SK-N-MC (cell line): ENCODE measurements at places on chromosomes 3 and 15.

GRCh38 chr3:170128259-170128976, 53.1 kb downstream of the PHC3 start:
- peak; percentile 66 for DNase-seq

DNA sequence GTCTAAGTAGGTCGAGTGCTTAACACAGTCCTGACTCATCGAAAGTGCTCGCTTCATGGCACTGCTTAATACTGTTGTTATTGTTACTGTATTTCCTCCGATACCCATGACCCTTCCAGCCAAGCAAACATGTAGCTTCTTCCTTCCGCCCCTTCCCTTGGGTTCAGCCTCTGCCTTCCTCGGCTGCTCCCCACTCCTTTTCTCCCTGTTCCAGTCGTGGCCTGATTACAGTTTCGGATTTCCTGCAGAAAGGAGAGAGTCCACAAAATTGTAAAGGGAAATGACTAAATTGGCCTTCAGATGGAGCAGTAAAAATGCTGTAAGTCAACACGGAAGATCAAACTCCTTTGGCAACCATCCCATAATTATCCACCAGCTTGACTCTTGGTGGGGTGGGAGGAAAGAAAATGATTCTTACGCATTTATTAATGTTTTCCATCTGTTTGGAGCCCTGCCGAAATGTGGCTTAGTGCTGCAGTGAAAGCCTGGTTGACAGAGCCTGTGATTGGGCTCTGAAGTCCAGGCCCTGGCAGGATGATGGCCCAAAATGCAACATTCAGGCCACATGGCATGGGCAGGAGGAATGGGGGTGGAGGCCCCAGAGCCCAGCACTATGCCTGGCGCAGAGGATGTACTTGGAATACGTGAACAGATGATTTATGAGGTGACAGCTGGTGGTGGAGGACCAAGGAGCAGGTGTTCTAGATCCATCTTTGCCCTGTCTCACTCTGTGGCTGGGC, 37.6 kb downstream of the FAM3D start:
- peak; percentile 52 for DNase-seq

- DNase-seq: no peak
Observed at GRCh38 chr3:62962714-62963113, 87.5 kb upstream of the CADPS start.

- DNase-seq: no peak
Observed at GRCh38 chr3:115224687-115225086, 77.6 kb upstream of the ZBTB20 start.

DNA sequence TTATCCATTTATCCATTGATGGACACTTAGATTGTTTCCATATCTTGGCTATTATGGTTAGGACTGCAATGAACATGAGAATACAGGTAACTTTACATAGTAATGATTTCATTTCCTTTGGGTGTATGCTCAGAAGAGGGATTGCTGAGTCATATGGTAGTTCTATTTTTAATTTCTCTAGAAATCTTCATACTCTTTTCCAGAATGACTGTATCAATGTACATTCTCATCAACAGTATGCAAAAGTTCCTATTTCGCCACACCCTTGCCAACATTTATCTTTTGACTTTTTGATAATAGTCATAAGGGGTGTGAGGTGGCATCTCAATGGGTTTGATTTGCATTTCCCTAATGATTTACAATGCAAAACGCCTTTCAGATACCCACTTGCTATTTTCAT, 6.2 kb upstream of the NIPA1 start:
- no peak for DNase-seq

DNA sequence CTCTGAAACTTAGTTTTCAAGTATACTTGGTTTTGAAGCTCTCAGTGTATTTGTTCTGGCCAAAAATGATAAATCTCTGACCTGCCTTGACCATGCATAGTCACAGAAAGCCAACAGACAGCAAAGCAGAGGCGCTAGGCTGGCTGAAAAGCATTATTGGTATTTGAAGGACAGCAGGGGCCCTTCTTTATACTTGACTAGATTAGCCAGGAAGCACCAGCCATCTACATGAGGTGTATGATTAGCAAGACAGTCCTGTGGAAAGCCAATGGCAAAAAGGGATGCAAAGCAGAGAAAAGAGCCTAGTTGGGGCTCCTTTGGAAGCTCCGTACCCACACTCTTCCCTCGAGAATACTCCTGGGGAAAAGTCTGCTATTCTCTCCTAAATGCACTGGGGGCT, 7.8 kb downstream of the SLC24A1 start:
- DNase-seq: no peak

- DNase-seq: no peak
Observed at GRCh38 chr3:6204891-6205290, 656.0 kb upstream of the GRM7 start.

- DNase-seq: no peak
Observed at GRCh38 chr15:94445566-94446160, 214.3 kb downstream of the MCTP2 start.

GRCh38 chr3:32484436-32484835, 18.2 kb downstream of the CMTM6 start:
- no peak for DNase-seq

DNA sequence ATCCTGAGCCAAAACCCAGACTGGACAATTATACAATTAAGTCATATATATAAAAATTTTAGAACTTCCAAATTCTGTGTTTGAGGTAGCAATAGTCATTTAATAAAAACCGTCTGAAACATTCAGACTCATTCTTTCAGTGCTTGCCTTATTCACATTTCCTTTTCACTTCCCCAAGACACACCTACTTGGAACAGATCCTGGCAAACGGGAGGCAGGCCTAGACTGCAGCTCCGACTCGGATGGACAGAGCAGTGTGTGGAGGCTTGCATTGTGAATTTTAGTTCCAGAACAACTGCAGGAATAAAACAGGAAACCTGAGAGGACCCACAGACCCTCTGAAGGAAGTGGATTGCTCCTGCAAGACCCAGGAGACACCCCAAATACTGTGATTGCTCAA, 341.4 kb downstream of the CNTN3 start:
- no peak for DNase-seq
